ENCODE measurements at places on chromosomes 3 and 15. TPM values are rescaled to one million over a fixed set of nuclear protein-coding genes. Genes with fewer than 3 reads are reported as not detected.

UROC1 gene
- total RNA-seq, result not detected

NUP210 gene
- 48.8 TPM for total RNA-seq

VGLL3 gene
- total RNA-seq, result 19.7 TPM

EIF2B5 gene
- total RNA-seq, result 38.4 TPM

USP19 gene
- 68.9 TPM for total RNA-seq

OR5K2 gene
- not detected for total RNA-seq

DCP1A gene
- 17.2 TPM for total RNA-seq

WDR49 gene
- total RNA-seq, result 0.90 TPM

RLBP1 gene
- total RNA-seq, result not detected

IL17RB gene
- 8.3 TPM for total RNA-seq

GABRR3 gene
- not detected for total RNA-seq

LSAMP gene
- total RNA-seq, result 0.66 TPM

DNA sequence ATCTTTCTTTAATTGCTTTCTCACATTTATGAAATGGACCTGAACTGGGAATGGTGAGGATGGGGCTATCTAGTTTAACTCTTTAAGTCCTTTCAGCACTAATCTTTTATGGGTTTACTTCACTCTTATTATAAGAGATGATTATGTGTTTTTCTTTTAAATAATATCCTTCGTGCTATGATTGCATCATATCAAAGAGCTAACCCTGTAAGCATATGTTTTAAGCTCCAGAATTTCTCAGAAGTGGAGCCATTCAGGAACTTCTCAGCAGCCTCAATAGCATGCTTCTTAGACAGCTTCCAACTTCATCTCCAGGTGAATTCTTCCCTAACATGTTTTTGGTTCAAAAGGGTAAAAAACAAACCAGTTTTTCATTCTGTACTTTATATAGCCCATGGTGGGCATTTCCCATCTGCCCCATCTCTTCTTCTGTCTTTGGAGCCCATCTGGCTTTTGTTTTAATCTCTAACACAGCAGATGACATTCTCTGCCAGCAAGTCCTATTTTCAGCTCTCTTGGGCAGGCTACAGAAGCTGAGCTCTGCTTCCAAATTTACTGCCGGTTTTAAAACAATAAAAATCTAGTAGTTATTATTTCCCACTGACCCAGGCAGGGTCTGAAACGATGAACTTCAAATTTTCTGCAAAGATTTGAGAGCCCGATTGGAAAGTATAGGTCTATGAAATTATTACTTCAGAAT lies 26.8 kb upstream of the IL1RAP start:
- no peaks in the 10 kb centered on the region for H3K4me1 ChIP-seq
- DNase-seq, result no peak
- no peaks in the 10 kb centered on the region for H3K36me3 ChIP-seq
- no peak overlapping the region for H3K27ac ChIP-seq

DNA sequence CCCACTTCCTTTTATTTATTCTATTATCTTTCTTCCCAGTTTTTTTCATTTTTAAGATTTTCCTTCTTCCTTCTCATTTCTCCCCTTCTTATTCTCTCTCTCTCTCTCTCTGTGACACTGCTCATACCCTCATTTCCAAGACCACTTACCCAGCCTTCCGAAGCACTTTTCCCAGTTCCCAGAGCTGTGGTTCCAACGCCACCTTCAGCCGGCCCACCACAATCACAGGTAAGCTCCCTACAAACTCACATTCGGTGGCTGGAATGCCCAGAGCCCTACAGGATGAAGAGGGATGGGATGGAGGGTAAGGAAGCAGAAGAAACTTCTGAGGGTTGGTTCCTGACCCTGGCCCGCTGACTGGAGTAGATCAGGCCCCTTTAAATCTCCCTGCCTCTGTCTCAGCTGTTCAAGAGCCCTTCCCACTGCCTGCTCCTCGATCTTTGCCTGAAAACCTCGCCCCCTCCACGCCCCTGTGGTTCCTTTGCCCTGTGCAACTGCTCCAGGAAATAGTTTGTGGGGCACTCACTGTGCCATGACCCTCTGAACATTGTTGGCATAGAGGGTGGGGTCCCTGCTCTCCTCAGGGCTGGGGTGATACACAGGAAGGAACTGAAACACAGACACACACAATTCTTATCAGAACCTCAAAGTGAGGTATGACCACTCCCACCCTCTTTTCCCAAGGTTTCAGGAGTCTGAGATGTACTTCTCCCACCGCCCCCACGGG lies 4.8 kb downstream of the LPCAT4 start:
- no peak overlapping the region for H3K4me3 ChIP-seq
- peaks cover 6% of the 10 kb centered on the region for H3K4me1 ChIP-seq
- DNase-seq, result no peak
- peaks cover 59% of the 10 kb centered on the region for H3K36me3 ChIP-seq
- no peak overlapping the region for H3K27ac ChIP-seq
- no peaks in the 10 kb centered on the region for H3K27me3 ChIP-seq

- H3K27ac ChIP-seq, result no peak overlapping the region
- no peaks in the 10 kb centered on the region for H3K4me1 ChIP-seq
- no peaks in the 10 kb centered on the region for H3K36me3 ChIP-seq
- no peak overlapping the region for H3K4me3 ChIP-seq
- DNase-seq, result no peak
Measured at GRCh38 chr3:47259114-47259513, 23.5 kb downstream of the KIF9 start.

- H3K4me3 ChIP-seq, result no peak overlapping the region
- H3K4me1 ChIP-seq, result no peaks in the 10 kb centered on the region
- H3K27ac ChIP-seq, result no peak overlapping the region
- H3K36me3 ChIP-seq, result peaks cover 23% of the 10 kb centered on the region
- no peak for DNase-seq
- no peaks in the 10 kb centered on the region for H3K27me3 ChIP-seq
Measured at GRCh38 chr3:15438983-15439382, 11.6 kb downstream of the EAF1 start.

DNA sequence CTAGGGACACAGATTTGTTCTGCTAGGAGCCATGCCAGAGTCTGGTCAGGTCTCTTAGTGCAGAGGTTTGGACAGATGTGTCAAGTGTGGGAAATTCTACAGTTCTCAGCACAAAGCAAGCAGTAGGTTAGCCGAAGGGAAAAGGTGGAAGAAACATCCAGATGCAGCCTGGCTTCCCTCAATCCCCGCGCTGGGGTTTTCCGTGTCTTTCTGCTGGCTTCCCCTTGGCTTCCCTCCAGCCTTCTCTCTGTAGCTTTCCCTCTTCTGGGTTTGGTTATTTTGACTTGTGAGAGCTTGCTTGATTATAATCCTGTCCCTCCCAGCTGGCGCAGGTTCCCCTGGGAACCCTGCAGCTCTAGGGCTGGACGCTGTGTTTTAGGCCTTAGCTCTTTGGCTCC lies 4.1 kb downstream of the TF start:
- H3K4me1 ChIP-seq, result no peaks in the 10 kb centered on the region
- H3K27me3 ChIP-seq, result no peaks in the 10 kb centered on the region
- H3K27ac ChIP-seq, result no peak overlapping the region
- DNase-seq, result no peak

DNA sequence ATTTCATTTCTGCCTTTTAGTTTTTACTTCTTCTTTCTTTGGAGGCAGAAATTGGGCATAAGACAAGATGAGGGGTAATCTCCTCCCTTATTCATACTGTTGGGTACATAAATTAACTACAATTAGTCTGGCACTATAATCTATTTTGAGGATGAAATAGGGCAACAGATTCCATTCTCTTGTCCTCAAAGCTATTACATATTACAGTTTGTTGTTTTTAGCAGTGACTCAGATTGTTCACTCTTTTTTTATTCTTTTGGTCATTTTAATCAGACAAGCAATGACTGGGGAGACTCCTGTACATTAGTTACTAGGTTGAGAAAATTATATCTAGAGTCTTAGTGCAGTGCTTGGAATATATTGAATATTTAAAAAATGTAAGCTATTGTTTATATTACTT lies 556.0 kb downstream of the OTOL1 start:
- no peak overlapping the region for H3K27ac ChIP-seq
- DNase-seq, result no peak
- H3K4me3 ChIP-seq, result no peak overlapping the region
- H3K4me1 ChIP-seq, result no peaks in the 10 kb centered on the region
- peaks cover 27% of the 10 kb centered on the region for H3K36me3 ChIP-seq

GRCh38 chr15:38154837-38155236 lies 97.8 kb upstream of the SPRED1 start:
- no peak for DNase-seq
- H3K27me3 ChIP-seq, result no peaks in the 10 kb centered on the region
- no peaks in the 10 kb centered on the region for H3K4me1 ChIP-seq

- 0 out of 2 replicates have a peak, but pooled peaks cover 2% of the 10 kb centered on the region for H3K4me1 ChIP-seq
- peak; percentile 29 for DNase-seq
- H3K36me3 ChIP-seq, result no peaks in the 10 kb centered on the region
- no peak overlapping the region for H3K27ac ChIP-seq
- peaks cover 12% of the 10 kb centered on the region for H3K27me3 ChIP-seq
- H3K4me3 ChIP-seq, result peak overlapping the region; percentile 71
Measured at GRCh38 chr3:28576614-28577200, 228.1 kb upstream of the AZI2 start.

DNA sequence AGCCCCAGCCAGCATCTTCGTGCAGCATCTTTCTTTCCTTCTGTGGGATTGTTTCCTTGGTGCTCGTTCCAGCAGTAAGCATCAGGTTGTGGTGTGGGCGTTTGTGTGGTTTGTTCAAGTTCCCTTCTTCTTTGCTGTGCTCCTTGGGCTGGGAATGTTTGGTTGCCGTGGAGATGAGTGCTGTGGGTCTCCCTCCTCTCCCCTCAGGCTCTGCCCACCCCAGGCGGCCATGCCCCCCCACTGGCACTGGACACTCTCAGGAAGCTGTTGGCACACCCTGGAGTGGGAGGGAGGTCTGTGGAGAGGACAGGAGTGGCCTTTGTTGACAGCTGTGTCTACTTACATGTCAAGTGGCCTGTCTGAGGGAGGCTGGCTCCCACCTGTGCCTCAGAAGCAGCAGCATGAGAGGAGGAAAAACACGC lies 46.5 kb upstream of the SACM1L start:
- DNase-seq, result no peak

DNA sequence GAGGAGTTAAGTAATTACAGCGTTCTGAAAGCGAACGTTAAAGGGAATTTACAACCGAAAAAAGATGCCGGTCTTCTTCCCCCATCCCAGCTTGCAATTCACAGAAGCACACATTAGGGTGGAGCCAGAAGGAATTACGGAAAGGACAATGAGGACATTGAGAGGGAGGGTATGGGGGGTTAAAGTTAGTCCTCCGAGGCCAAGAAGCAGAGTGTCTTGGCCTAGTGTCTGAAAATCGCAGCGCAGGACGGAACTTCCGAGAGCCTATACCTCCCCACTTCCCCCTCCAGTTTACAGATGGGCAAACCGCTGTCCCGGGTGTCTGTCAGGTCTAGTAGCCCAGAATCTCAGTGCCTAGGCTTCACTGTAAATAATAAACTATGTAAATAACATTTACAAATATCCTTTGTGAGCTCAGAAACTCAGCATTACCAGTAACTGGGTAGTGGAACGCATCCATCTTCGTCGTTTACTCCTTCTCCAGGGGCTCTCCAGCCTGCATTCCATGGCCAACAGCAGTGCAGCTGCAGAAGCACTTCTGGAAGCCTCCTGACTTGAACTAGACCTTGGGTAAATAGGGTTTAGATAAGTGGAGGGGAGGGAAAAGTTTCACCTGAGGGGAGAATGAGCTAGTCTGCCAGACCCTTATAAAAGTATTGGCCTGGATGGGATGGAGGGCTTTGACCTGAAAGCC lies 922 bp downstream of the ADPRH start:
- peaks cover 3% of the 10 kb centered on the region for H3K4me1 ChIP-seq
- H3K27me3 ChIP-seq, result peaks cover 3% of the 10 kb centered on the region
- peak; percentile 44 for DNase-seq
- H3K36me3 ChIP-seq, result no peaks in the 10 kb centered on the region
- H3K4me3 ChIP-seq, result peak overlapping the region; percentile 83

- peak; percentile 80 for DNase-seq
- peaks cover 49% of the 10 kb centered on the region for H3K27me3 ChIP-seq
- peaks cover 7% of the 10 kb centered on the region for H3K4me1 ChIP-seq
- H3K27ac ChIP-seq, result no peak overlapping the region
Measured at GRCh38 chr15:52783929-52784798, 6.0 kb downstream of the ONECUT1 start.

DNA sequence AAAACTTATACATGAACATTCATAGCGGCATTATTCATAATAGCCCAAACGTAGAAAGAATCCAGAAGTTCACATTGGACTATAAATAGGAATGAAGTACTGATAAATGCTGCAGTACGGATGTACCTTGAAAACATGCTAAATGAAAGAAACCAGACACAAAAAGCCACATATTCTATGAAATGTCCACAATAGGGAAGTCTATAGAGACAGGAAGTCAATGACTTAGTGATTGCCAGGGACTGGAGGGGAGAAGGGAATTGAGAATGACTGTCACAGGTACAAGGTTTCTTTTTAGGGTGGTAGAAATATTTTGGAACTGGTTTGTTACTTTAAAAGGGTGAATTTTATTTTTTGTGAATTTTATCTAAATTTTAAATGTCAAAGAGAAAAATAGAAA lies 71.4 kb upstream of the SKOR1 start:
- H3K4me1 ChIP-seq, result peaks cover 5% of the 10 kb centered on the region
- H3K36me3 ChIP-seq, result no peaks in the 10 kb centered on the region
- DNase-seq, result no peak
- H3K27me3 ChIP-seq, result no peaks in the 10 kb centered on the region
- no peak overlapping the region for H3K4me3 ChIP-seq
- H3K27ac ChIP-seq, result no peak overlapping the region

DNA sequence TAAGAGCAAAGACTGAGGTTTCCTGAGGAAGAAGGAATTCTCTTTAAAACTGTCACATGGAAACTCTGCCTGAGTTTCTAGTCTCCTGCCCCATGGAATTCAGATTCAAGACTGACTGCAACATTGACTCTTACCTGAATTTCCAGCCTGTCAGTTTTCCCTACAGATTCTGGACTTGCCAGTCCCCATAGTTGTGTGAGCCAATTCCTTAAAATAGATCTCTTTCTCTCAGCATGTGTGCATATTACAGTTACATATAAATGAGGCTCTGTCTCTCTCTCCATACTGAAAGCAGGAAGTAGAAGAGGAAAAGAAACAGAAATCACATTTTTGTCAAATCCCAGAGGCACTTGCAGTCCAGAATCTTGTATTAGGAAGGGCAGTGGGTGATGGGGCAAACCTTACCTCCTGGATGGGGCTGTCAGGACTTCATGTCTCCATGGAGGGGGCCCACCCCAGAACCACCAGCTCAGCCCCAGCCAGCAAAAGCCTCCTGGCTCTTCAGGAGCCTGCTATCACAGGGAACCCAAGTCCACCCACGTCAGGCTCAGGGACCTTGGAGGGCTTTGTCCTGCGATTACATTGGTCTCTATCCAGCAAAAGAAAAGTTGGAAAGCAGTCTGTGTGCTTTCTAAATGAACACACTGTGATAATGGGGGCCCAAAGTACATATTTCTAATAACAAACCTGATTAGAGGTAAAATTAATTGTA lies 18.8 kb upstream of the GOLGA8J start:
- no peaks in the 10 kb centered on the region for H3K36me3 ChIP-seq
- no peak overlapping the region for H3K27ac ChIP-seq
- DNase-seq, result no peak
- H3K27me3 ChIP-seq, result no peaks in the 10 kb centered on the region

- no peaks in the 10 kb centered on the region for H3K36me3 ChIP-seq
- no peak overlapping the region for H3K4me3 ChIP-seq
- H3K27ac ChIP-seq, result no peak overlapping the region
- DNase-seq, result no peak
Measured at GRCh38 chr15:56327721-56328502, 37.3 kb upstream of the TEX9 start.

All from H9 (cell line).